Activated T-cell treated with anti-CD3 and anti-CD28 coated beads for 48 hours (primary cell): ENCODE measurements at places on chromosomes 5 and 9.
A peak's percentile ranks its signal among the peaks of the same experiment; 100 is the strongest.

DNA sequence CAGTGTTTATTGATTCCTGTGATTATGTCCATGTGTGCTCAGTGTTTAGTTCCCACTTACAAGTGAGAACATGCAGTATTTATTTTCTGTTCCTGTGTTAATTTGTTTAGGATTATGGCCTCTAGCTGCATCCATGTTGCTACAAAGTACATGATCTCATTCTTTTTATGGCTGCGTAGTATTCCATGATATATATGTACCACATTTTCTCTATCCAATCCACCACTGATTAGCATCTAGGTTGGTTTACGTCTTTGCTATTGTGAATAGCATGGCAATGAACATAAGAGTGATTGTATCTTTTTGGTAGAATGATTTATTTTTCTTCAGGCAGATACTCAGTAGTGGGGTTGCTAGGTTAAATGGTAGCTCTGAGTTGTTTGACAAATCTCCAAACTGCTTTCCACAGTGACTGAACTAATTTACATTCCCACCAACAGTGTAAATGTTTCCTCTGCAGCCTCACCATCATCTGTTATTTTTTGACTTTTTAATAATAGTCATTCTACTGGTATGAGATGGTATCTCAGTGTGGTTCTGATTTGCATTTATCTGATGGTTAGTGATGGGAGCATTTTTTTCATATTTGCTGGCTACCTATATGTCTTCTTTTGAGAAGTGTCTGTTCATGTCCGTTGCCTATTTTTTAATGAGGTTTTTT is 47.5 kb upstream of the ELL2 start:
- no peak for DNase-seq

DNA sequence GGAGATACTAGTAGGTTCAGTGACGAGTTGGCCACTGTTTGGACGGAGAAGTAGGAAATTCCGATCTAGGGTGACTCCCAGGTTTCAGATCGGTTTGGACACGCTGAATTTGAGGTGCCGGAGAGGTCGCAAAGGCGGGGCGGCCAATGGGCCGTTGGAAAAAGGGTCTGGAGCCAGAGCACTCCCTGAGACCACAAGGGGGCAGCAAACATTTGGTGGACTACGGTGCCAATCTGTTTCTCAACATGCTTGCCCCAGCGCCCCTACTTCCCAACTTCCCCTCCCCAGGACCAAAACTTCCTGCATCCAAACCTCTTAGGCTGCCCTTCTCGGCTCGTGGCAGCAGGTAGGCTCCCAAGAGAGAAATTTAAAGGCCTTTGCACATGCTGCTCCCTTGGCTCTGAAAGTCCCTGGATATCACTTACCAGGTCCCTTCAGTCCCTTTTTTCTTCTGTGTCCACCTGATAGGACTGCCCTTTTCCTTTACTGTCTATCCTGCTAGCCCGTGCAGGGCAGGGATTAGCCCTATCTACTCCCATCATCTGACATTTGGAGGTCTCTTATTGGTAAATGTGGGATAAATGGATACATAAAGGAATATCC is 992 bp upstream of the RPP25L start:
- peak; percentile 63 for DNase-seq

DNA sequence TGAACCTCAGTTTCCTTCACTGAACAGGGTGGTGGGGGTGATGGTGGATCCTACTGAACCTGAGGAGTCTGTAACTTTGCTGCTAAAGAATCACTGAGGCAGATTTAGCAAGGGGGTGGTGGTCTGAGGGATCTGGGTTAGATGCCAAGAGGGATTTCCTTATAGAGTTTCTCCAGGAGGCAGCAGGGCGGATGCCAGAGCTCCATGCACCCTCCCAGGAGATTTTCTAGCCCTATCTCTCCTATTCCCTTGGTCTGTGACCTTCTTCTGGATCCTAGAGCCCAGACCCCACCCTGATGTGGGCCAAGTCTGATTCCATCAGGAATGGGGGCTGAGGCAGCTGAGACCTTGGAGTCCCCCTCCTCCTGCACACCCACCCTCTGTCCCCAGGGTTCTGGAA is 6.0 kb downstream of the PTGS1 start:
- DNase-seq, result no peak

GRCh38 chr9:15417626-15418025 is 5.0 kb upstream of the SNAPC3 start:
- DNase-seq, result no peak

DNA sequence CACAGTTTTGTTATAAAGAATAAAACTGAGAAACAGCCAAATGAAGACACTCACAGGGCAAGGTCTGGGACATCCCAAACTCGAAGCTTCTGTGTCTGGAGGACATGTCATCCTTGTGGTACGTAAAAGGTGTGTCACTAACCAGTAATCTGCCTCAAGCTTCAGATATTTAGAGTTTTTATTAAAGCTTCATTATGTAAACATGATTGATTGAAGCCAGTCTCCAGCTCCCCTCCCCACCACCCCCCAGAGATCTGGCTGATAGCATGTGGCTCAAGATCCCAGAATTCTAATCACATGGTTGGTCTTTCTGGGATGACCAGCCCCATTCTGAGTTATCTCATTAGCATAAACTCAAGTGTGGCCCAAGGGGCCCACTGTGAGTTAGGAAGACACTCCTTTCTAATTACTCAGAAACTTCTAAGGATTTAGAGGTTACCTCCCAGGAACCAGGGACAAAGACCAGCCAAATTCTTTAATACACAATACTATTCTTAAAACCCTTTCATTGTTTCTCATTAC is 31.4 kb upstream of the ERAP1 start:
- no peak for DNase-seq

DNA sequence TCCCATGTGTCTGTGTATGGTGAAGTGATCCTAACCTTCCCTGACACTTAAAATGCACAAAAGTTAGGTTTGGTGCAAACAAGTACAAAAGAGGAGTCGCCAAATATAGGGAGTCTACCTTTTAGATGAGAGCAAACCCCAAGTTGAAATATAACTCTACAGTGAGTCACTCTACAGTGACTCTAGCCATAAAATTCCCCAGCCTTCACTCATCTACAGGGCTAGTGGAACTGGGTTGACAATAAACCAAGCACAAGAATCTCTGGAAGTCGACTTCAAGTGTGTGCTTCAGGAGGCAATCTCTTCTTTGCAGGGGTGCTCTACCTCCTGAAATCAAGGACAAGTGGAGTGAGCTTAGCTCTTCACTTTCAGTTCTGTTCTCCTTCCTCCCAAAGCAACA is 3.3 kb downstream of the SHISAL2B start:
- no peak for DNase-seq

DNA sequence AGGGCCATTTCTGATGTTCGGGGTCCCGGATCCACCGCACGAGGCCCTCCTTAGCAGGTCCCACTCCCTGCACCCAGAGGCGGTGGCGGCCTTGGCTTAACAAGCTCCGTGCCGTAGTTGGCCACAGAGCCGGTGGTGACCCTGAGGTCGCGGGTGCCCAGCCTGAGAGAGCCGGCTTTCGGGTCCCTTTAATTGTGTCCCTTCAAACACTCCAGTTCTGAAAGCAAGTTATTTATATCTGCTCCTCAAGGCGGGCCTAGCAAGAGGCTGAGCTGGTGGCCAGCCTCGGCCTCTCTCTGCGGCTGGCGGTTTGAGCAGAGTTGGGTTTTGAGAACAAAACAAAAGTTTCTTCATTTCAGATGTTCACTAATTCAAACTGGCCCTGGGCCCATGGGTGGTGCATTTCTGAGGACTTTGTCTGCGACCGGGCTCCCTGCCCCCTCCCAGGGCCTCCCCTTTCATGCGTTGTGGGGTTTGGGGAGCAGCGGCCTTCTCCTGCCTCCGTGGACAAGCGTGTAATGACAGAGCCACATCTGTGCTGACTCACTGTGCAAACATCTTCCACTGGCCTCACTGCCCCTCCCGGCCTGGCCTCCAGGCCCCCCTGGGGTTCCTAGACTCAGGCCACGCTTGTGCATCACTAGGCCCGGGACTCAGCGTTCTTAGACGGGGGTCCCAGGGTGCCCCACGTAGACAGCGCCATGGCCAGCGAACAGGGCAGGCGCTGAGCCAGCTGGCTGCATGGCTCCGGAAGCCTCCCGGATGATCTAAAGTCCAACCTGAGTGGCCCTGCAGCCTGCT is 49.4 kb upstream of the COL5A1 start:
- no peak for DNase-seq

GRCh38 chr9:94002316-94003140 is 47.4 kb upstream of the BARX1 start:
- DNase-seq, result no peak

GRCh38 chr5:96752341-96753016 is 55.3 kb downstream of the ERAP1 start:
- DNase-seq, result no peak

GRCh38 chr5:144207875-144208444 is 37.3 kb downstream of the KCTD16 start:
- DNase-seq, result no peak

GRCh38 chr9:114518599-114519022 is 13.3 kb upstream of the WHRN start:
- DNase-seq, result no peak

DNA sequence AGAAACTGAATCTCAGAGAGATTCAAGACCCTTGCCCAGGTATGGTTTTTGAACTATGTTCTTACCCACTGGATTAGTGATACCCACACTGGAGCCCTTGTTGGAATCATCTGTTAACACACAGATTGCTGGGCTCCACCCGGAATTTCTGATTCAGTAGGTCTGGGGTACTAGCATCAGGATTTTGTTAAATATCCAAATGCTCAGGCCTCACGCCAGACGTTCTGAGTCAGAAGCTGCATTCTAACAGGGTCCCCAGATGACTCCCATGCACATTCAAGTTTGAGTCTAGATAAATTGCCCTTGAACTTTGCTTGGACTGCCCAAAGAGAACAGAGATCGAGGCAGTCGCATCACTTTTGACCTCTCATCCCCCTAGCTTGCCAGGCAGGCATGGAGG is 182.0 kb upstream of the WWC1 start:
- no peak for DNase-seq

DNA sequence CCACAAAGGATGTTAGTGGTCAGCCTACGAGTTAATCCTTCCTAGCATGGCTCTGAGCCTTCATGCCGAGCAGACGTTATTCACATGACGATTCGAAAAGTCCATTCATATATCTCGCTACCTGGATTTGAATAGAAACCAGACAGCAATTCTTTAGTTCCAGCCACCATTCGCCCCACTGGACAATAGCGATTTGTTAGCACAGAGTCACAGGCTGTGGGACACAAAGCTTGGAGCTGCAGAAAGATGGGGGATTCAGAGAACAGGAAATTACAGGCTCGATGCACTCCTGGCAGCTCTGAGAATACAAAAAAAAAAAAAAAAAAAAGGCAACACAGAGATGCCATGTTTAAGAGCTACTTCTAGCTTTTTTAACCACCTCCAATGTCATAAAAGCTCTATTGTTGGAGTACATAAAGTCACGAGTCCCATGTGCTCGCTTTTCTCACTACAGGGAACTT is 110.7 kb downstream of the NR6A1 start:
- no peak for DNase-seq

DNA sequence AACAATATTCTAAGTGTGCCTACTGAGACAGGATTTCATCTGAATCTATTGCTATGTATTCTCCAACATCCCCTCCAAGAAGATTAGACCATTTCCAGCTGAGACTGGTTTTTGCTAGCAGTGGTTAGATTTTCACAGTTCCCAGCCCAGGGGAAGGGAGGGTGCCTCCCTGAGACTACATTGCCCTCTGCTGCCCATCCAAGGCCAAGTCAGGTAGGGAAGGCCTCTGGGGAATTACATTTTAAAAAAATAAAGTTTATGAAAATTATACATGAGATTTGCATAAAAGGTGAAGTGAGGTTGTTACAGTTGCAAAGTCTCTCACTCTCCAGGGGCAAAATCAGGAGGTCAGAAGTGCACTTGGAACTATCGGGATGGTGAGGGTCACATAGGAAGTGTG is 28.0 kb upstream of the SYK start:
- DNase-seq, result no peak

GRCh38 chr9:11199335-11199734 is 586.5 kb upstream of the PTPRD start:
- DNase-seq, result no peak

DNA sequence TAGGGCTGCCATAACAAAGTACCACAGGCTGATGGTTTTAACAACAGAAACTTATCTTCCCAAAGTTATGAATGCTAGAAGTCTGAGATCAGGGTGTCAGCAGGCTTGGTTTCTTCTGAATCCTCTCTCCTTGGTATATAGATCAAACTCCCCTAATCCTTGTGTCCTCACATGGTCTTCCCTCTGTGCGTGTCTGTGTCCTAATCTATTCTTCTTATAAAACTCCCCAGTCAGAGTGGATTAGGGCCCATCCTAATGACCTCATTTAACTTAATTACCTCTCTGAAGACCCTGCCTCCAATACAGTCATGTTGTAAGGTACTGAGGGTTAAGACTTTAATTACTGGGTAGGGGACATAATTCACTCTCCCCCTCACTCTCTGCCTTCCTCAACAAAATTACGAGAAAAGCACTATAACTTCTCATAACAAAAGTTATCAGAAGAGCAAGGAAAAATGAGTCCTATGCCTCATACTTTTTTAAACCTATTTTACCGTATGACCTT is 68.6 kb downstream of the DPYSL3 start:
- DNase-seq, result no peak

- no peak for DNase-seq
Observed at GRCh38 chr5:57889558-57889957, 406.9 kb upstream of the ACTBL2 start.

GRCh38 chr5:65663804-65664521 is 39.1 kb downstream of the SHLD3 start:
- DNase-seq, result no peak

GRCh38 chr5:149089796-149090195 is 26.9 kb upstream of the SH3TC2 start:
- no peak for DNase-seq

DNA sequence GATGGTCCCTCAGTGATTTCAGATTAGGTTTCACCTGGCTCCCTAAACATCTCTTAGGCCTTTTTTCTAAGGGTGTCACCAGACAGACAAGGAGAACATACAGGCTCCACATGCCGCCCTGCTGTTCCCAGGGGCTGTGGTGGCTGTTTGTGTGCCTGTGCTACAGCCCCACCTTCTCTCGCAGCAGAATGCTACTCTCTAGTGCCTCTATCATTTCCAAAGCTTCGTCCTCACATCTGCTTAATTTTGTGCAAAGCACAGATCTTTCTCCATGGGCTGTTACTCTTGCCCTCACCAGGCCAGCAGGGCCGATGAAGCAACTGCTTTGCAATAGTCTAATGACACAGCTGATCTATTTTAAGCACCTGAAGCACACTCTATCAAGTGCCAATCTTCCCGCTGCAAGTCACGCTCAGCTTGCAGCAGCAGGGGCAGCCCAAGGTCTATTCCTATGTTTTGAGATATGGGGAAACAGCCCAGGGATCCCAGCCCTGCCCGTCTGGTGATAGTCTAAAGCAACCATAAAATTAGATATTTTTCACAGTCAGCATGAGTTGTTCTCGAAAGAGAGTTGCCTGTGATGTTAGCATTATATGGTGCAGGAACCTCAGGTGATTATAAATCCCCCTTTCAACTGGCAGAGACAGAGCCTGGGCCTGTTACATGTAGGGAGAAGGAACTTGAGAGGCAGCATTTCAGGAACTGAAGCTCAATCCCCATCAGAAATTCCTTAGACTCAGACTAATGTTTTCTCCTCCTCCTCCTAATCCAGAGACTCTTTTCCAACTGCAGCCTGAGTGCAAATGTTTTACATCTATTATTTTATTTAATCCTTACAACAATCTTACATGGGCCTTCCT is 12.7 kb downstream of the ABLIM3 start:
- DNase-seq, result no peak

GRCh38 chr5:73957397-73958001 is 331.5 kb downstream of the ARHGEF28 start:
- DNase-seq, result no peak
